ENCODE measurements at places on chromosomes 12 and 14. TPM values are rescaled to one million over a fixed set of nuclear protein-coding genes. Genes with fewer than 3 reads are reported as not detected.

- DNase-seq, result no peak
Observed at GRCh38 chr14:99519931-99520421, 38.8 kb downstream of the CCNK start.

DNA sequence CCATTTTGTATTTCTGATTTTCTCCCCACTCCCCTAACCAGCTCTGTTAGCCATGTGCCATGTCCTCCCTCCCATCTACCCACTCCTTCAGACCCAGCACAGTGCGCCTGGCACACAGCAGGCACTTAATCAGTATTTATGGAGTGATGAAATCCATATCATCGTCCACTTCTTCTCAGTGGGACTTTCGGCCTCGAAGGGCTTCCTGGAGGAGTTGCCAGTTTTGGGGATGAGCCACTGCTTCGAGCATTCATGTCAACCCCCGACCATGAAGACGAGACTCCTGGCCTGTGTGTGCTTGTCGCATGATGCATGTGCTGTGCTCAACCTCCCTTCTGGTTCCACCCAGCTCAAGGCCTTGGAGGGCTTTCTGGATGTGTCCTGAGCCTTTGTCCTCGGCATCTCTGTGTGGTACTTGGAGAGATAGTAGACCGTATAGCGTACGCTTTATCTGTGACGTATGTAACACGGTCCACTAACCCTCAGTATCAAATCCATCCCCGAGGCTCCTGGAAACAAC lies 119.5 kb upstream of the RTL1 start:
- peak; percentile 6 for DNase-seq

Gene NYNRIN
- total RNA-seq, result 4.9 TPM

DNA sequence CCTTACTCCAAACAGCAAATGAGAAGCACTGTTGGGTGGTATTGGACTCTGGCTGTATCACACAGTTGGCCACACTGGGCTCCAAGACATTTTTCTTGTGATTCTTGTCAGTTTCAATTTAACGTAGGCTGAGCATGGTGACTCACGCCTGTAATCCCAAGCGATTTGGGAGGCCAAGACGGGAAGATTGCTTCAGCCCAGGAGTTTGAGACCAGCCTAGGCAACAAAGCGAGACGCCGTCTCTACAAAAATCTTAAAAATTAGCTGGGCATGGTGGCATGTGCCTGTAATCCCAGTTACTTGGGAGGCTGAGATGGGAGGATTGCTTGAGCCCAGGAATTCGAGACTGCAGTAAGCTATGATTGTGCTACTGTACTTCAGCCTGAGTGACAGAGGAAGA lies 35.3 kb upstream of the PLEKHD1 start:
- no peak for DNase-seq

Measured in uterus (tissue), 4 donors.